ENCODE measurements at places on chromosomes 16 and 17.

- DNase-seq: no peak
Observed at GRCh38 chr16:77434022-77434529, 758 bp downstream of the ADAMTS18 start.

- DNase-seq: no peak
Observed at GRCh38 chr16:84785843-84786581, 33.8 kb upstream of the CRISPLD2 start.

- DNase-seq: no peak
Observed at GRCh38 chr16:28183484-28183883, 28.3 kb downstream of the XPO6 start.

GRCh38 chr17:72394531-72394930, 273.7 kb downstream of the SOX9 start:
- DNase-seq: no peak

- DNase-seq: no peak
Observed at GRCh38 chr16:3375680-3376079, 20.0 kb downstream of the OR2C1 start.

- DNase-seq: no peak
Observed at GRCh38 chr17:30586818-30587595, 109.8 kb downstream of the GOSR1 start.

- peak; percentile 81 for DNase-seq
Observed at GRCh38 chr17:32486111-32486700, 587 bp upstream of the CDK5R1 start.

GRCh38 chr17:12983991-12984884, 33.6 kb downstream of the ELAC2 start:
- DNase-seq: no peak

GRCh38 chr17:83057397-83057761, 22.0 kb upstream of the METRNL start:
- peak; percentile 7 for DNase-seq

- DNase-seq: no peak
Observed at GRCh38 chr16:2739625-2740430, 12.6 kb upstream of the SRRM2 start.

DNA sequence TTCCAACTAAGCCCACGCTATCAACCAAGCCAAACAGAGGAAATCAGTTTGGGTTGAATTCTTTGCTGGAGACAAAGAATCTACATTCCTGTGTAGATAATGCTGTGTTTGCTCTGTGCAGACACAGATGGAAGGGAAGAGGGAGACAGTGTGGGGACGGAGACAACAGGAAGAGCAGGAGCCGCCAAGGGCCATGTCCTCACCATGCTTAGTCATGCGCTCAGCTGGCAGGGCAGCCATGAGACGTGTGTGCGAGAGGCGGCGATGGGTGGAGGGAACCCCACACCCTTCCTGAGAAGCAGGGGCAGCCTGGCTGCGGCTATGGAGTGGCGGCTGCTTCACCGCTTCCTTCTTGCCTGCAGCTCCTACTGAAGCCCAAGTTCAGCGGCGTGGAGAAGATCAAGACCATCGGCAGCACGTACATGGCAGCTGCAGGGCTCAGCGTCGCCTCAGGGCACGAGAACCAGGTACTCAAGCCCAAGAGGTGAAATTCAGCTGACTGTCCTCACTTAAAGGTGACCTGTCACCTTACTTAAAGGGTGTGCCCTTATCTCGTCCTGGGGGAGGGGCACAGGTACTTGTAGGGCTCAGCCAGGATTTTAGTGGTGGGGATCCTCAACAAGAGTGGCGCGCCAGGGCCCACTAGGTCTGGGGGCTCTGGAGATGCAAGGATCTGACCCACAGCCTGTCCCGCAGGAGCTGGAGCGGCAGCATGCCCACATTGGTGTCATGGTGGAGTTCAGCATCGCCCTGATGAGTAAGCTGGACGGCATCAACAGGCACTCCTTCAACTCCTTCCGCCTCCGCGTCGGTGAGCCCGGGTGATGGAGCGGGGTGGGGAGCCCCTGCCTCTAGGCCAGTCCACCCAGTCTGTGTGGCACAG, 47.5 kb downstream of the ADCY7 start:
- DNase-seq: no peak

GRCh38 chr16:22674832-22675191, 139.2 kb upstream of the HS3ST2 start:
- DNase-seq: no peak

GRCh38 chr16:27444470-27444869, 42.5 kb downstream of the IL21R start:
- DNase-seq: no peak

DNA sequence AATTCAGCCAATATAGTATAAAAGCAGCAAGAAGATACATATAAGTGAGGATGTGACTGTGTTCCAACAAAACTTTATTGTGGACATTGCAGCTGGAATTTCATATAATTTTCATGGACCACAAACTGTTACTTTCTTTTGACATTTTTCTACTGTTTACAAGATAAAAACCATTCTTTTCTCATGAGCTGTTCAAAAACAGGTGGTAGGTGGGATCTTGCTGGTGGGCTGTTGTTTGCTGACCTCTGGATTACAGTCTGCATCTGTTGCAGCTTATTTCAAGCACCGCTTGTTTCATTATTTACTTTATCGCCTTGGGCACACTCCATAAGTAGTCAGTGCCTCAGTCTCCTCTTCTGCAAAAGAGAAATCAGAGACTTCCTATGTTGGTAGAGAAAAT, 99.5 kb downstream of the CDH13 start:
- DNase-seq: no peak

DNA sequence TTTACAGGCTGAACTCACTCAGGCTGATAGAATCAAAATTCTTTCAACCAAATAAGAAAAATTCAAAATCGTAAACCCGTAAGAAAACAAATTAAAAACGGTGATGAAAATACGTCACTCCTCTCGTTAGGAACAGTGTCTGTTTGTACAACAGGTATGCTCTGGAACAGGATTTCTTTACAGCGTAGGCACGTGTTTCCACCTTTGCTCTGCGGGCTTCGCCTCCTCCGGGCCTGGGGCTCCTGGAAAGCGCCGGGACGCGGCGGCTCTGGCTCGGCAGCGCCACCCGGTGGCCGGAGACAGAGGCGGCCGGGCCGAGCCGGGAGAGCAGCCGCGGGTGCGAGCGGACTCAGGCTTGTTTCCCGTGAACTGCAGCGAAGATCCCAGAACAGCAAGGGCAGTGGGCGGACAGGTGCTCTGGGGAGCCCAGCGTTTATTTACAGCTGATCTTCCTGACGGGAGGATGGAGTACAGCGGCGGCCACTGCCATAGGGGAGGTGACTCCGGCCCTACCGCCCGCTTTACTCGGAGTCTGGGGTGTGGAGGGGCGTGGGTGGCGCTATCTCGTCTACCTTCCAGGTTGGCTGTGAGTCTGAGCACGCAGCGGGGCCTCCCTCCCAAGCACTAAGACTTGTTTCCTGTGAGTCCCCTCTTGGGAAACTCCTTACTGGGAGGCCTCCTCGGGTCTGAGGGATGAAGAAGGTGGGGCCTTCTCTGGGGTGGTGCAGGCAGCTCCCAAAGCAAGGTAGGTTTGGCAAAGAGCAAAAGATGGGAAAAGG, 40.5 kb upstream of the ATP2A3 start:
- peak; percentile 61 for DNase-seq

DNA sequence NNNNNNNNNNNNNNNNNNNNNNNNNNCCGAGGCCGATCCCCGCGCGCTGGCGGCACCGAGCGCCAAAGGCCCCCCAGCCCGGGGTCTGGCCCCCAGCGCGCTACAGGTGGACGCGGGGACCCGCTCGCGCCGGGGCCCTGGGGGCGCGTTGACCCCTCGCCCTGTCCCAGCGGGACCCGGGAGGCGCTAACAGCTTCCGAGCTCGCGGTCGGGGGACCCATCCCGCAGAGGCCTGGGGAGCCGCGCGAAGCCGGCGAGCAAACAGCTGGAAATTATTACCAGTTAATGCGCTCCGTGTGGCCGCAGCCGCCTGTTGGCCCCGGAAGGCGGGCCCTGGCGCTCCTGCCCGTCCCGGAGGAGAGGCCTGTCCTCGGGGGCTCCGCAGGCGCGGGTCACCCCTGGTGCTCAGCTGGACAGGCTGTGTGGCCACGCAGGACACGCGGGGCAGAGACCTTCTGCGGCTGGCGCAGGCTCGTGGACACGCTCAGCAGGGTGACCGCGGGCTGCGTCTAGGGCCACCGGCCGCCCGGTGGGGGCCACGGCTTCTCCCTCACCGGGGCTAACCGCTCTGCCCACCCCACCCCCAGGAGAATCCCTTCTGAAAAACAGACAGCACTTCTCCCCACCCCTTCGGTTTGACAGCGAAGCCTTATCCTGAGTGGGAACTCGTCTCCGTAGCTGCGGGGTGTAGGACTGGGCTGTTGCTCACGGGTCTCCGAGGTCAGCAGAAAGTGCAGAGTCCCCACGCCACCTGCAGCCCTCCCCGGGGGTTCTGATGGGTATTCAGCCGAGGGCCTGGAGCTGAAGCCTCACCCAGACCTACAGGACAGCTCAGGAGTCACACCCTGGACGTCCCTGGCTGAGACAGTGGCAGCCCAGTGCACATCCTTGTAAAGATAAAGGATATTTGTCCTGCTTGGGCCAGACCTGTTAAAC, 138.7 kb upstream of the RPH3AL start:
- DNase-seq: peak; percentile 33

- no peak for DNase-seq
Observed at GRCh38 chr17:2566056-2566455, 27.4 kb upstream of the PAFAH1B1 start.

DNA sequence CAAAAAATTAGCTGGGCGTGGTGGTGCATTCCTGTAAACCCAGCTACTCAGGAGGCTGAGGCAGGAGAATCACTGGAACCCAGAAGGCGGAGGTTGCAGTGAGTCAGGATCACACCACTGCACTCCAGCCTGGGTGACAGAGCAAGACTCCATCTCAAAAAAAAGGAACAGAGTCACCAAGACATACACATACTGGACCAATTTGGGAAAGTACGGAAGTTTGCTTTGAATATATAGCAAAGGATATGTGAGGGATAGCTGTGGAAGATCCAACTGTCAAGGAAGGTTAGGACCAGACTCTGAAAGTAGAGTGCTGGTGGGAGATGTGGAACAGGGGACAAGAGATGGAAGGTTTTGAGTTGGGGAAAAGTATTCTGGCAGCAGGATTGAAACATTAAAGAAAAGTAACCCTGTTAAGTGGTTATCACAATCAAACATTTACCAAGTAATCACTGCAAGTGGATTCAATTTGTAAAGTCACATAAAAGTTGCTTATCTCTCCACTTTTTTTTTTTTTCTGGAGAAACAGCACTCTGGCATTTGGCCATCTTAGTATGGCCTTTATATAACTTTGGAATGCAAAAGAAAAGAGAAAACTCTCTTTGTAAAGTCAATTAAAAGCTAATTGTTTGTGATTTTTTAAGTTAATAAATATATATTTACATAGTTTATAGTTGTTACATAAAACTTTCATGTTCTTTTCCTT, 259.4 kb upstream of the TBX2 start:
- DNase-seq: no peak

DNA sequence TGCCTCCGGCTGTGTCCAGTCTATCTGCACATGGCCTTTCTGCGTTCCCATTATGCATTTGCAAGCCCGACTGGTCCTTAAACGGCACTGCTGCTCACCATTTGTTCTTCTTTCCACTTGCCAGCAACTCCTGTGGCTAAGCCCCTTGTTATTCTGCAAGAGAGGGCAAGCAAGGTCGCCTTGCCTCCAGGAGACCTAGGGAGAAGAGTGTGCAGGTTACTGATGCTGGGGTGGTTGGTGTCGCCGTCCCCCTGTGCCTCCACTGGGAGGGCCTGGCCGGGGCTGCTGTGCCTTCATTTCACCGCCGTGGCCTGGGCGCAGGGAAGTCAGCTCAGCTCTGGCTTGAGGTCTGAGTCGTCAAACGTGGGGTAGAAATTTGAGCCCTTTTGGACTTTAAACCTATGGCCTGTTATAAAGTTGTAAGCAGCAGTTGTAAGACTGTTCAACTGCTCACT, 12.7 kb downstream of the SLC6A4 start:
- peak; percentile 39 for DNase-seq

GRCh38 chr17:32960815-32961214, 30.8 kb upstream of the SPACA3 start:
- no peak for DNase-seq

GRCh38 chr16:25155553-25156460, 44.3 kb downstream of the LCMT1 start:
- no peak for DNase-seq

GRCh38 chr16:57104706-57105105, 12.3 kb downstream of the CPNE2 start:
- DNase-seq: no peak

DNA sequence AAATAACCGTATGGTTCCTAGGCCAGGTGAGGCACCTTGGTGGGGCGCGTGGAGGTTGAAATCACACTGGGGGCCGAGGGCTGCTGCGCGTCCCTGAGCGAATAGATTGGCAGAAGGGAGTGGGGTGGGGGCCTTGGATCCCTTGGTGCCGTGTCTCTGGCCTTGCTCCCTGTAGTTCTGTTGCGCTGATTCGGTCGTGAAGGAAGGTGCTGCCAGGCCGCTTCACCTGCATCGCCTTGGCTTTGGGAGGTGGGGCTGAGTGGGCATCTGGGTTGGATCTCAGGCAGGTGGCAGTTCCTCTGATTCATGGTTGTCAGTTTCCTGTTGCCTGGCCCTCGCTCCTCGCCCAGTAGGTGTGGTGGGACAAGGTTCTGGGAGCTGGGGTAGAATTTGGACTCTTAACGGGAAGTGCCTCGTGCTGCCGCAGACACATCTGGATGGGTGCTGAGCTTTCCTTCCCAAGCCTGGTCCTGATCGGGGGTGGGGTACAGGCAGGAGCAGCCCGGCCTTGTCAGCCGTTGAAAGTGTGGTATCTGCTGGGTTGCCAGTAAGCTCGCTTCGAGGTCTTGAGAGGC, 30.1 kb downstream of the PGS1 start:
- no peak for DNase-seq

- no peak for DNase-seq
Observed at GRCh38 chr17:80395402-80396151, 19.4 kb upstream of the ENDOV start.

DNA sequence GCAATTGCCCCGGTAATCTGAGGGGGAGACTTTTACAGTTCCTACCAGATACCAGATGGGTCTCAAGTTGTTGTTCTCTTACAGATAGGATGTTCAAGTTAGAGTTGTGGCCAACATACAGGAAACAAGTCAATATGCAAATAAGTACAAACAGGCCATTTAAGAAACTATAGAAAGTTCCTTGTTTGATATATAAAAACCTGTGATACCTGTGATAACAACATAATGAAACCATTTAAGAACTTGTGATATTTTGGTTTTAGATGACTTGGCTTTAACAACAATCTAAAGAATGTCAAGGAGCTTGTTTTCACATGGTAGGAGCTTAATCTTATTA, 16.8 kb downstream of the CDR2 start:
- DNase-seq: no peak

- no peak for DNase-seq
Observed at GRCh38 chr17:48990882-48991357, 6.3 kb upstream of the IGF2BP1 start.

DNA sequence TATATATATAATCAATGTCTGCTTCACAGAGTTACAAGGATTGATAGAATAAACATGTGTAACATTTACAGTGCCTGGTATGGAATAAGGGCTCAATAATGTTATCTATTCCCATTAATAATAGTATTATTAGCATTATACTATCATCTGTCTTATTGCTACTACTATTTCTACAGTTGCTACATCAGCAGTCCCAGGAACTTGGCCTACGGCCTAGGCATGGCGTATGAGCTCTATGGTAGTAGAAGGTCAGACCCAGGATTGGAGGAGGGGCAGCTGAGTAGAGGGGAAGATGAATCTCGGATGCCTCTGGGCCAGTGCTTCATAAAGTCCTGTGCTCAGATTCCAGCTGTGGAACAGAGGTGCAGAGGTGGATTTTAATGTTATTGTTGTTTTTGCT, 146.3 kb upstream of the TBX2 start:
- DNase-seq: no peak

GRCh38 chr16:79076047-79076767, 524.3 kb downstream of the MAF start:
- no peak for DNase-seq

Data from WERI-Rb-1 (cell line).